ENCODE measurements at places on chromosomes 1 and 21.

DNA sequence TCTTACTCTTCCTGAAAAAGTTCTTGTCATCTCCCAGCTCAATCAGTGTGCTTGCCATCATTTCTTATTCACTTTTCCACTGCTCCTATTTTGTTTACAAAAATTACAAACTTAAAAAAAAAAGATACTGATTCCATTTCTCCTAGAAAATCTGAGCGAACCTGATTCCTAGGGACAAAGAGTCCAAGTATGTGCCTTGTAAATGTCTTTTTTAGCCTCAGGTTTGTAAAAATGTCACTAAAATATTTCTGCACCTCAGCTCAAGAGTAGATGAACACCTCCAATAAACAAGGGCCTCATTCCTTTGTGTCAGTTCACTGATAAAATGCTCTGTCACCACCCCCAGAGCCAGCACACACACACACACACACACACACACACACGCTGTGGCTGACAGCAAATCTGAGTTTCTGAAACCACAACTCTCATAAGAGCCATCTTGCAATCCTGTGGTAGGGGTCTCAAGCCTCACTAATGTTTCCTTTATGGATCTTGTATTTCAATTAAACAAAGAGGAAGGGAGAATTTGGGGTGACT, 299.2 kb downstream of the PBX1 start:
- no peak for DNase-seq

- no peak for DNase-seq
These were observed 545.6 kb downstream of the AJAP1 start for GRCh38 chr1:5200006-5200405.

DNA sequence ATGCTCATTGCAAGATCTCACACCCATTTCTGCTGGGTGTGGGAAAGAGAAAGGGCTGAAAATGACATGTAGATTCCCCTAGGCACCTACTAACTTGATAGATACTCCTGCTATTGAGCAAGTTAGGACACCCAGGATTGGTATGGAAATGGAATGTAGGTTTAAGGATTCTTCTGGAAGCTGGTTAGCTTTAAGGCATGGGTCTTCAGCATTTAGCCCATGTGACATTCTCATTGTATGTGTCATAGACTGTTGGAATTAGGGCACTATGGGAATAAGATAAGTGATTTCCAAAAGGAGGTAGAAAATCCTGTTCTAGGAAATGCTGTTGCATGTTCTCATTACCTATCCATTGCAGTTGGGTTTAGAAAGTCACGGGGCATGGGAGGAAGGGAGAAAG, 76.2 kb downstream of the DISC1 start:
- no peak for DNase-seq

DNA sequence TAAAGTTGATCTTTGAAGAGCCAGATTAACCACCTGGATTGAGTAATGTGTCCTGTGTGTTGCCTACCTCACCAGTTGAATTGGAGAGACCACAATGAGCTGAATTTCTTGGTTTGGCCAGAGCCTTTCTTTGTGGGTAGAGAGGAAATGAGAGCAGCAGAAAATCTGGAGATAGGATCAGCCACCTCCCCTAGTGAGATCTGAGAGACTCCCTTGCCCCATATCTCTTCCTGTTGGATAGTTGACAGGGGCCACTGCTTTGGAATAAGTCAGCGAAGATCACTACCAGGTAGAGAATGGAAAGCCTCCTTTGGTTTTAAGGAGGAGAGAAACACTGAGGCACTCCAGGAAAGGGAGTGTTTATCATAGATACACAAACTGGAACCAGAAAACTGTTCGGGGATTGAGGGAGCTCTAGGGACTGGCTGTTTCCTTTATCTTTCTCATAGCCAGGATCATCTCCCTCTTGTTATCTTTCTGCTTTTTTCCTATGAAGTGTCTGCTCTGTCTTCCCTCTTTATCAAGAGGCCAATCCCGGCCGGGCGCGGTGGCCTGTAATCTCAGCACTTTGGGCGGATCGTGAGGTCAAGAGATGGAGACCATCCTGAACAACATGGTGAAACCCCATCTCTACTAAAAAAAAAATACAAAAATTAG, 21.3 kb upstream of the ZNF326 start:
- DNase-seq, result no peak

- DNase-seq, result no peak
These were observed 85.0 kb upstream of the SLC2A1 start for GRCh38 chr1:43043695-43044094.

DNA sequence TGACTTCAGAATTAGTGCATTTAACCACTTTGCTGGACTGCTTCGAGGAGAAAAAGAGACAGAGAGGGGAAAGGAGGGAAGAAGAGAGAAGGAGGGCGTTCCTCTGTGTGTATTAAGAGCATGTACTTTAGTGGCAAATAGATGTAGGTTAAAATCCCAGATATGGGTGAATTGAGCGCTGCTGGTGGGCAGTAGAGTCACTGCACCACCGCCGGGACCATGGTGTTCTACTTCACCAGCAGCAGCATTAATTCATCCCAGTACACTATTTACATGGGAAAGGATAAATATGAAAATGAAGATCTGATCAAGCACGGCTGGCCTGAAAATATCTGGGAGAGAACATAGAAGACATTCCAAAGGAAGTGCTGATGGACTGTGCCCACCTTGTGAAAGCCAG, 20.9 kb upstream of the PPIE start:
- DNase-seq, result no peak

GRCh38 chr1:53259932-53260331, 21.6 kb upstream of the MAGOH start:
- DNase-seq, result no peak

GRCh38 chr1:116987256-116987555, 14.4 kb upstream of the CD101 start:
- no peak for DNase-seq

- no peak for DNase-seq
These were observed 90.2 kb downstream of the TGFBR3 start for GRCh38 chr1:91795591-91796389.

- DNase-seq, result peak; percentile 70
These were observed 36.5 kb upstream of the TRAPPC10 start for GRCh38 chr21:43975469-43976098.

GRCh38 chr1:172673761-172674160, 14.9 kb downstream of the FASLG start:
- no peak for DNase-seq

GRCh38 chr21:35421221-35421620, 372.1 kb upstream of the RUNX1 start:
- no peak for DNase-seq

GRCh38 chr1:178310685-178311105, 186.1 kb downstream of the CLEC20A start:
- no peak for DNase-seq

DNA sequence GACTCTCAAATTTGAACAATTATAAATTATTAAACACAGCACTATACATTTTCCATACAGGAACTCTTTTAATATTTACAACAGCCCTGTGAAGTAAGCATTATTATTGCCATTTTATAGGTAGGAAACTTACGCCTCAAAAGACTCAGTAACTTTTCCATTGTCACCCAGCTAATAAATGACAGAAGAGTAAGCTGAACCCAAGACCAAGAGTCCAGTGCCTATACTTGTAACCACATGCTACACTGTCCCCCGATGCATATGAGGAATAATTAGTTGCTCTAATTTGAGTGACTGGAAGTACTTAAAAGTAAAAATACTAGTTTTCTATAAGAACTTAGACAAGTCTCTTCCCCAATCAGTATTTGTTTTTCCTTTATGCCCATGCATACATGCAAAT, 88.5 kb downstream of the PTPN14 start:
- DNase-seq, result no peak

DNA sequence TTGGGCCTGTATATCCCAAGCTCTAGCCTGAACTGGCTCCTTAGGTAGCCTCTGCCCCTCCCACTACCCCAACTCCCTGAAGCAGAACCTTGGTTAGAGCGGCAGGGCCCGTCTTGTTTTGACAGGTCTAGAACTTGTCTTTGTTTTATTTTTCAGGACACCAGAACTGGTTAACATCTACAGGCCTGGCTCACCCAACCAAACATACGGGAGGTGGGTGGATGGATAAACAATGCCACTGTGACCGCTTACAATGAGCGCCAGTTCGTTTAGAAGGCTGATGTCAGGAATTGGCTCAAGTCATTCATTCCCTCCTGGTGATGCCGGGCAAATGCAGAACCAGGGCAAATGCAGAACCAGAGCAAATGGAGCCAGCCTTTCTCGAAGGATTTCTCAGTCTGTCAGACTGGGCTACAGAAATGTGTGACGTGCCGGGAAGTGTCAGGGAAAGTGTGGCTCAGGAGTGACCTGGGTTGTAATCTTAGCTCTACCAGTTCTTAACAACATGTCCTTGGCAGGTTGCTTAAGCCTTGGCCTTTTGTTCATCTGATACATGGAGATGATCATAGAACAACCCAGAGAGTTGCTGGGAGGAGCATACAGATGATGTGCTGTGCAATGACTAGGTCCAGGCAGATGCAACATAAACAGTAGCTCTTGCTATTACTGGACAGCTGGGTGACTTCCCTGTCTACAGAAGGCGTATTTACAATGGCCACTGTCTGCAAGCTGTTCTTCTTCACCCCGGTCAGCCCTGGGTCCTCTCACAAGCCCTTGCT, 30.5 kb upstream of the BTG2 start:
- no peak for DNase-seq

DNA sequence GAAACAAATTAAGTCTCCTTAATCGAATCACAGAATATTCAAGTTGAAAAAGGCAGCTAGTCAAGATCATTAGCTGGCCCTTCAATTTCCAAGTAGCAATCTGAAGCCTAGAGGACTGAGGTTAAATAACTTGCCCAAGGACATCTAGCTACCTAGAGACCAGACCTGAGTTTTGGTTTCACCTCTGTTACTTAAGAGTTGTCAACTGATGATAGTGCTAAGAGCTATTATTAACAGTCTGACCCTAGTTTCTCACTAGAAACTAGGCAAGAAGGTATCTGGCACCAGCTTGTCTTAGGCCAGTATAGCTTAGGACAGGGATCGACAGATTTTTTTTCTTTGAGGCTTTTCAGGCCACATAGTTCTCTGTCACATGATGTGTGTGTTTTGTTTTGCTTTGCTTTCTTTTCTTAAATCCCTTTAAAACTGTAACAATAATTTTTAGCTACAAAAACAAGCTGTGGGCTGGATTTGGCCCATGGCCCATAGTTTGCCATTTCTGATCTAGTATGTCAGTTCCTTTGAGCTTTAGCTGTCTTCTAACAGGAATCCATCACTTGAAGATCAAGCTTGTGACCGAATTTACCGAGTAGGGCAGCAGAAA, 23.2 kb downstream of the TRIM45 start:
- DNase-seq, result no peak

DNA sequence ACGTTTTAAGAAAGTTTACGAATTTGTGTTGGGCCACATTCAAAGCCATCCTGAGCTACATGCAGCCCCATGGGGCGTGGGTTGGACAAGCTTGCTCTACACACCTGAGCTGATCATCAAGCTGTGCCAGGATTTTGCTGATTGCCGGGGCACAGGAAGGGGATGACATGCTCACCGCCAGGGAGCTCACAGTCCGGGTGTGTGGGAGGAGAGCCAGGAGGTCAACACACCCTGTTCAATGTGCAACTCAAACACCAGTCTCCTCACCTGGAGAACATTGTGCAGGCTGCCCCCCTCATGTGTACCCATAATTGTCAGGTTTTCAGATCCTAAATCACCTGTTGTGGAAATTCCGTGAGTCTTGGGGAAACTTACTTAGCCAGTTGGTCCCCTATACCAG, 969 bp downstream of the CYP4A11 start:
- no peak for DNase-seq

GRCh38 chr1:53372501-53372951, 44.7 kb upstream of the LRP8 start:
- DNase-seq, result no peak

GRCh38 chr1:26555550-26555981, 26.0 kb downstream of the RPS6KA1 start:
- DNase-seq, result no peak

GRCh38 chr1:4787551-4787950, 133.1 kb downstream of the AJAP1 start:
- DNase-seq, result no peak

DNA sequence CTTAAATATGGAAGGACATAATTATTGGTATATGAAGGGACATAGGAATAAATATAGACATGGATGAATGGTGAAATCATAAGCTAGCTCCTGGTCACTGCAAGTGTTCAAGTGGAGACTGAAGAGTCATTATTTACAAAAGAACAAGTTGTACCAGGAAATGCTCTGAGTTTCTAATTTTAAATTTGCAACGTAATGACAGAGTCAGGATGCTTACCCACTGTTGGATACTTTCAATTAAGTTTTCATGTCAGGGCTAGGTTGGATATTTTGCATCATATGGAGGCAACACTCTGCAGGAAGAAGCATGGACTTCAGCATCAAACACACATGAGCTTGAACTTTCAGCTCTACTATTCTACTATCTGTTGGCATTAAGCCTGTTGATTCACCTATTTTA, 499.6 kb upstream of the C1orf87 start:
- no peak for DNase-seq

GRCh38 chr1:54808443-54809207, 7.5 kb upstream of the TTC22 start:
- no peak for DNase-seq

GRCh38 chr1:239538239-239538988, 152.0 kb downstream of the CHRM3 start:
- no peak for DNase-seq

DNA sequence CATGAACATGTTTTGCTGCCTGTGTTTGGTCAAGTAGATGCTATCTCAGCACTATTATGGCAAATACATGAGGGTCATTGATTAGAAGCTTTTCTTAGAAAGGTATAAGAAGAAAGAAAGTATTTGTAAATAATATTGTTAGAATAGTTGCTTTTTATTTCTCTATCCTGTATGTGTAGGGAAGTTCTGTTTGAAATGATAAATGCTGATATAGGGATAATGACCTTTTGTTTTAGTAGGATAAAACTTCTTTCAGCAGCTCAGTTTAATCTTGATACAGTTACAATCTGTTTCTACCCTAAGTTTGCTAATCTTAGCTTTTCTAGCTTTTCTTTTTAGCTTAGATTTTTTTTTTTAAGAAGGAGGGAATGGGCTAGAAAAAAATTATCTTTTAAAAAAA, 63.3 kb downstream of the USP25 start:
- no peak for DNase-seq

- no peak for DNase-seq
These were observed 11.3 kb downstream of the ARHGEF11 start for GRCh38 chr1:157034137-157034800.

GRCh38 chr1:13583966-13584791, 547 bp downstream of the PDPN start:
- no peak for DNase-seq

GRCh38 chr1:55929652-55930051, 649.7 kb downstream of the PLPP3 start:
- DNase-seq, result no peak

- no peak for DNase-seq
These were observed 9.2 kb upstream of the FNBP1L start for GRCh38 chr1:93438716-93439115.

DNA sequence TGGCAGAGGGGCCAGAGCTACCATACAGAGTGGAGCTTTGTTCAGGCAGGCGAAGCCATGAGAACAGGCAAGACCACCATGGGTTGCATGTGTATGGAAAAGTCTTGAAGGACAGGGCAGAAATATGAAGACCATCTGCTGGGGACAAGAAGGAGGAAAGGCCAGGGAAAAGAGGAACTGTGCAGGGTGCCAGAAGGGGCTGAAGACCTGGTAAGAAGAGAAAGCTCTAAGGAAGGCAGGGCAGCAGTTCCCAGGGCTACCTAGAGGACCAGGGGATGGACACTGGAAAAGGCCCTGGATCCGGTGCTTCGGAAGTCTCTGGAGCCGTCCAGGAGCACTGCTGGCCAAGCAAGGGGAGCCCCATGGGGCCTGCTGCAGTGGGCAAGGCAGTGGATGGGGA, 43.4 kb downstream of the PKP1 start:
- DNase-seq, result no peak

- DNase-seq, result no peak
These were observed 37.8 kb upstream of the GBP5 start for GRCh38 chr1:89310505-89310904.
